ENCODE measurements at places on chromosomes 12 and 14.

GRCh38 chr12:4849795-4850345 lies 59.8 kb upstream of the KCNA1 start:
- DNase-seq, result no peak

DNA sequence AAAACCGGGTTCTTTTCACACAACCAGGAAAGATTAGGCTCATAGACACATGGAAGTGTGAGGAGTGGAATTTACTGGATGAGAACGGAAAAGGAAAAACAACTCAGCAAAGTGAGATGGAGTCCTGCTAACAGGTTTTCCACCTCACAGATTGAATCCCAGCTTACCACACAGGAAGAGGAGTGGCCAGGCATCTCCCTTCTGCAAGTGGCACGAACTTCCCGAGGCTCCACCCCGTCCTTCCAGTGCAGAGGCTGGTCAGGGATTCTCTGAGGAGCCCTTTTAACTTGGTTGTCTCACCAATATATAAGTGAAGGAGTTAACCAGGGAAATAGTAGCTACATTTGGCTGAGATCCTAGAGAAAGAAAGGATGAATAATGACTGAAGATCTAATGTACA lies 102.8 kb downstream of the SCAF11 start:
- DNase-seq, result no peak

DNA sequence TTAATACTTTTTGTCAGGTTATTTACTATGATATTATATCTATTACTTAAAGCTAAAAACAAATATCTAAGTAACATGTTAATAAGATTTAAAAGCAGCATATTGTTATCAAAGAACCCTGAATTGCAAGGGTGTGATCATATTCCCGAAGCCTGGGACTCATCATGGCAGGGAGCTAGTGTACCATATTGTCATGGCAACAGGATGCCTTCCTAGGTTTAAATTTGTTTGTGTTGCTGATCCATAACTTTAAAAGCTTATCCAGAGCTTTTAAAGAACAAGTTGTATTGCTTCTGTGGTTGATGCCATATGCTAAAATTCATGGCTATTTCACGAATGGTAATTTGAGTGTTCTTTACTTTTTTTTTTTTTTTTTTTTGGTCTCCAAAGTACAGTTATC lies 500.5 kb downstream of the NAV3 start:
- DNase-seq, result no peak

DNA sequence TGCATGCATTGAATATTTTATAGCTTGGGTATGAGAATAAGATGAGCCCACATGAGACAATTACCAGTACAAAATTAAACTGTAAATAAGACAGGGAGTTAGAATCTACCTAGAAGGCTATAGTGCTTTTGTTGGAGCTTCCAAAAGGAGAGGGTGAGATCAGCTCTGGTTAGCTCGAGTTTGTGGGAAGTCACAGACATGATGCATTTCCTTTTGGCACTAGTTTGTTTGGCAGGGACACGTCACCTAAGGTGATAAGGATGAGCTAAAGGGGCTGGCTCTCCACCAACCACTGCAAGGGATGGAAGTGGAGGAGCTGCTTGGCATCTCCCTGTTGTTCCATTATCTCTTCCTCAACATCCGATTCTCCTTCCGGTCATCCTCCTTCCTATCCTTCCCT lies 48.5 kb upstream of the CPM start:
- DNase-seq, result no peak

DNA sequence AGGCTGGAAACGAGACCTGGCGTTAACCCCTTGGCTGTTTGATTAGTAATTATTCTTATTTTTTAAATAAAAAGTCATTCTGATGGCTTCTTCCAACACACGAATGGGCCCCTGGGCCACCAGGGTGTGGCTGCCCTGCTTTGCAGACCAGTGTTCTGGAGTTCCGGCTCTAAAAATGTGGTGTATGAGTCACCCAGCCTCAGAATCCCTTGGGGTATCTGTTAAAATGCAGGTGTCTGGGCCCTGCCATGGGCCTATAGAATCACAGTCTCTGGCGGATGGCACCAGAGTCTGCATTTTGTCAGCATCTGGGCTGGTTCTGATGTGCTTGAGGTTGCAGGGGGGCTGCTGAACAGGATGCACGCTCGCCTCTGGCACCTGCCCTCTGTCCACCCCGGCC lies 2.5 kb upstream of the PSMC1 start:
- DNase-seq, result no peak

DNA sequence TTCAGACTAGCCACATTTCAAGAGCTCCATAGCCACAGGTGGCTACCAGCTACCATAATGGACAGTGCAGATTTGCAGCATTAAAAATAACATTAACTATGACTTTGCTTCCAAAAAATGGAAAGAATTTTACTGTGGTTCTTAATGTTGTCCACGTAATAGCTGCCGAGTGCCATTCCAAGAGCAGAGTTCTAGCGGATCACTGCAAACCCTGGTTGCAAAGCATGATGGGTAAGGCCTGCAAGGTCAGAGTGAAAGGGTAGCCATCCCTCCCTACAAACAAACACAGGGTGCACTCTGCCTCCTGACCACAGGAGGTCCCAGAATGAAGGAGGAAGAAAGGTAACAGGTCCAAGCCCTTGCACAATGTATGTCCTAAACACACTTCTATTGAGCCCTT lies 157.6 kb downstream of the DPF3 start:
- DNase-seq, result peak; percentile 82

DNA sequence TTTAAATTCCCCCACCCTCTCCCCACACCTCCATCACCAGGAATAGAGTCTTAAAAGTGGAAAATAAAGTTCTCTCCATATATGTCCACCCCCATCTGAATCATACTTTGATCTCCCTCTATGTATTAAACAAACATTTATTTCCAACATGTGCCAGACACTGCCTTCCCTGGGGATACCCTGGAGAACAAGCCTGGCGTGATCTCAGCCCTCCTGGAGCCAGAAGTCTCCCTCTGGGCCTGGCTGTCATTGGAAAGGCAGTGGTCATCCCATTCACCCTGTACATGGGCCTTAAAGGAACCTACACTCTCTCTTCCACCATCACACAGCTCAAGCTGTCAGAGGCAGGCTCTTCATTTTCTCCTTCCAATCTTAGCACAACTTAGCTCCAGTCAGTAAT lies 143.6 kb downstream of the EMP1 start:
- DNase-seq, result no peak

- no peak for DNase-seq
These were observed 54.9 kb upstream of the NUDT4 start for GRCh38 chr12:93322784-93323183.

DNA sequence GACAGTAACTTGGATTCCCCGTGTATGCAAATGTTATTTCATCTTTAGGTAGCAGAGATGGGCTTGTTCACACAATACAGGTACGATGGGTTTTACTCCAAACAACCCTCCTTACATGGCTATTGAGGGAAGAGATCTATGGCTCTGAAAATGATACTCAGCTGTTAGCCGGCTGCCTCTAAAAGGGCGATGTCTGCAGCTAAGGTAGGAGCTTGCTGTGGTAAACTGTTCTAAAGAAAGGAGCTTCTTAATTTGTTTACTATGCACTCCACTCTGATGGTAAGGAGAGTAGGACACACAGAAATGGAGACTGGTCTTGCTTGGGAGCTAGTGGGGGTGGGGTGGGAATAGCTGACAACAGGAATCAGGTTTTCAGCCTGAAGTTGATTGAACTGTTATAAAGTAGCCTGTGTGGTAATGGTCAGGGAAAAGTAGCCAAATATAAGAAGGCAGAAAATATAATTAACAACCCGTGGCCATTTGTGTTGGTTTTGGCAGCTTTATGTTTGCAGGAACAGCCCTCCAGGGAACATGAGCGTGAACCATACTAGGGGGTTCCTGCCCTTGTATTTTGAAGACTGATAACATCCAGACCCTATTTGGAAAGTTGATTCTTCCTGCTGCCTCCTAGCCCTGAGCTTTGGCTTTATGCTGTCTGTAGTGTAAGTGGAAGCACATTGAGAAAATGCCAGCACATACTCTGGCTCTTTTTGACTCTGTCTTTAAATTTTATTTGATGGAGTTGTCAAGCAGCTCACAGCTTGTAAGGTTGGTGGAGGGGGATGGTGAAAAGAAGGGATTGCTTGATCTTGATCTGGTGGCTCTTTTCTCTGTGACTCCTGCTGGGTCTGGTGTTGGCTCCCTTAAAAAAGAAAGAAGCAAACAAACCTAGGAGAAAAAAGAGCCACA lies 929.8 kb downstream of the DIO2 start:
- no peak for DNase-seq

DNA sequence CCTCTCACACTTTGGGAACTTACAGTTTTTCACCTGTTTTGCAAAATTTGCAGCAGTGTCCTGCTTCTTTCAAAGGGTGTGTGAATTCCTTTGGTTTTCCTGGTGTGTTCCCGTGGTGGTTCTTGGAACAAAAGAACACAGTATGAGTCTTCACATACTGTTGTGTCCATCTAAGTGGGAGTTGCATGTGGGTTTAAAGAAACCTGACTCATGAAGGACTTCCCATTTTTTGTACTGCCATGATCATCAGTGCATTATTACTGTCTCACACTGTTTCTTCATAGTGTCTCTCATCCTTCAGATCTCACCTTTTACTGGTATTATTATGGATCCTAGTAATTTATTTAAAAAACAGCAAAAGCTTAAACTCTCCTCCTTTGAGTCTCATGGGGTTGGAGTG lies 3.8 kb upstream of the GZMH start:
- DNase-seq, result no peak

DNA sequence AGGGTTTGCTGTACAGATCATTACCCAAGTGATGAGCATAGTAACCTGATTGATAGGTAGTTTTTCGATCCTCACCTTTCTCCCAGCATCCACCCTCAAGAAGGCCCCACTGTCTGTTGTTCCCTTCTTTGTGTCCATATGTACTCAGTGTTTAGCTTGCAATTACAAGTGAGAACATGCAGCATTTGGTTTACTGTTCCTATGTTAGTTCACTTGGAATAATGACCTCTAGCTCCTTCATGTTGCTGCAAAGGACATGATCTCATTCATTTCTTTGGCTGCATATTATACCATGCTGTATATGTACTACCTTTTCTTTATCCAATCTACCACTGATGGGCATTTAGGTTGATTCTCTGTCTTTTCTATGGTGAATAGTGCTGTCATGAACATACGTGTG lies 181.6 kb upstream of the FOXG1 start:
- DNase-seq, result no peak

DNA sequence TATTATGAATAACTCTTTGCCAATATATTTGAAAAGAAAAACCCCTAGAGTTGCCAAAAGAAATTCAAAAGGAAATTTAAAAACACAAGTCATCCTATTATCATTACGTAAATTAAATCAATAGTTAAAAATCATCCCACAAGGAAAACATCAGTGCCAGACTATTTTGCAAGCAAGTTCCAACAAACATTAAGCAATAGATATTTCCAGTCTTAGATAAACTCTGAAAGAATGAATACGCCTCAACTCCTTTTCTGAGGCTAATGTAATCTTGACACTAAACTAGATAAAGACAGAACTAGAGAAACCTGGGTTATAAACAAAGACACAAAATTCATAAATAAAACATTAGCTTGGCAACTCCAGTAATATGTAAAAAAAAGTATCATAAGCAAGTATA lies 245.9 kb downstream of the FOXN3 start:
- no peak for DNase-seq

DNA sequence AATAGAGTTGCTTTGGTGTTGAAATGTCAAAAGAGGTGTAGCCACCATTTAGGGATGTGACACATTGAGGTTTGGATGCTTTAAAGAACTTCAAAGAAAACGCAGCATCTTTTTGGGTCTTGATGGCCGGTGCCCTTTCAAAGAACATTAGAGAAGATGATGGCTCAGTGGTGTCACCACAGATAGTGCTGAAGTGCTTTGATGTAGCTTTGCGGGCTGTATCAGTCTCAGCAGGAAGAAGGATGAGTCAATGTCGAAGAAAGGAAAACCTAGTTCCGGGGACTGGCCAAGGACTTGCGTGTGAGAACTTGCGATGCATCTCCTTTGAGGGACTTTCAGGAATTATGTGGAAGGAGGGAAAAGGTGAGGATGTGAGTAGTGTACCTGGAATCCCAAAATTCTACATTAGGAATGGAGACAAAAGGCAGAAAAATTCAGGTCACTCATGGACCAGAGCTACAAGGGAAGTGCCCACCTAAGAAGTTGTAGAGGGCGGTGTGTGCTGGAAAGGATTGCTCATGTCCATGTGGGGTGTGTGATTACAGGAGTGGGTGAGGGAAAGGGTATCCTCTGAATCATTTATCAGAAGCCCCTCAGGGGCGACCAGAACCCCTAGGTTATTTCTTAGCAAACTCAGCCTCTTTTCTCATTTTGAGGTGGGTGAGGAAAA lies 39.7 kb upstream of the GZMB start:
- no peak for DNase-seq

DNA sequence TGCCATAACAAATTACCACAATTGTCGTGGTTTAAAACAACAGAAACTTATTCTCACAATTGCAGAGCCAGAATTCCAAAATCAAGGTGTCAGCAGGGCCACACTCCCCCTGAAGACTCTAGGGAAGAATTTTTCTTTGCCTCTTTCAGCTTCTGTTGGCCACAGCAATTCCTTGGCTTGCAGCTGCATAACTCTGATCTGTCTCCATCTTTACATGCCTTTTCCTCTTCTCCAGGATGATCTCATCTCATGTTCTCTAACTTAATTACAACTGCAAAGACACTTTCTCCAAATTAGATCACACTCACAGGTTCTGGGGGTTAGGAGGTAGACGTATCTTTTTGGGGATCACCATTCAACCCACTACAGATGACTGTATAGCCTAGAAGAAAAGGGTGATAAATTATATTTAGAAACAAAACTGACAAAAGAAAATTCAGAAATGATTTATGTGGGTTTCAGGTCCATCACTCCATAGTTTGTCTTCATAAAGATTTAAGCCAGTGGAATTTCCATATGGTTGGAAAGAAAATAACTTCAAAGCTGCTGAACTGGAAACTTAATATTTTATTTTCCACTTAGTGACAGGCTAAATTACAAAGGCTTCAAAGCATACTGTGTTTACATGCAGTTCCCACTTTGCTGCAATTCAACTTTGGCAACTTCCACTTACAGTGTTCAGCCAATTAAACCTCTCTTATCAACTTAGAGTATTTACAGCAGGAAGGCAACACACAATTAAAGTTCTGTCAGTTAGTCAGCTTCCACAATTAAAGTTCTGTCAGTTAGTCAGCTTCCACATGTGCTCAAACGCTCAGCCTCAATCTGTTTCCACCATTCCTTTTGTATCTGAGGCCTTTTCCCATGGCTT lies 213.3 kb downstream of the EPS8 start:
- DNase-seq, result no peak
